Stomach (tissue), 19 donors: ENCODE measurements at places on chromosomes 13 and 19. TPM values are rescaled to one million over a fixed set of nuclear protein-coding genes. Genes with fewer than 3 reads are reported as not detected.

WDR62 gene
- total RNA-seq, result 15.2 TPM

- no peak for DNase-seq
Observed at GRCh38 chr19:1764729-1765128, 11.4 kb downstream of the ONECUT3 start.

- peak; percentile 88 for DNase-seq
Observed at GRCh38 chr13:77544355-77544754, 8.8 kb downstream of the SCEL start.

GRCh38 chr19:31166206-31166605 lies 183.0 kb downstream of the TSHZ3 start:
- no peak for DNase-seq

DNA sequence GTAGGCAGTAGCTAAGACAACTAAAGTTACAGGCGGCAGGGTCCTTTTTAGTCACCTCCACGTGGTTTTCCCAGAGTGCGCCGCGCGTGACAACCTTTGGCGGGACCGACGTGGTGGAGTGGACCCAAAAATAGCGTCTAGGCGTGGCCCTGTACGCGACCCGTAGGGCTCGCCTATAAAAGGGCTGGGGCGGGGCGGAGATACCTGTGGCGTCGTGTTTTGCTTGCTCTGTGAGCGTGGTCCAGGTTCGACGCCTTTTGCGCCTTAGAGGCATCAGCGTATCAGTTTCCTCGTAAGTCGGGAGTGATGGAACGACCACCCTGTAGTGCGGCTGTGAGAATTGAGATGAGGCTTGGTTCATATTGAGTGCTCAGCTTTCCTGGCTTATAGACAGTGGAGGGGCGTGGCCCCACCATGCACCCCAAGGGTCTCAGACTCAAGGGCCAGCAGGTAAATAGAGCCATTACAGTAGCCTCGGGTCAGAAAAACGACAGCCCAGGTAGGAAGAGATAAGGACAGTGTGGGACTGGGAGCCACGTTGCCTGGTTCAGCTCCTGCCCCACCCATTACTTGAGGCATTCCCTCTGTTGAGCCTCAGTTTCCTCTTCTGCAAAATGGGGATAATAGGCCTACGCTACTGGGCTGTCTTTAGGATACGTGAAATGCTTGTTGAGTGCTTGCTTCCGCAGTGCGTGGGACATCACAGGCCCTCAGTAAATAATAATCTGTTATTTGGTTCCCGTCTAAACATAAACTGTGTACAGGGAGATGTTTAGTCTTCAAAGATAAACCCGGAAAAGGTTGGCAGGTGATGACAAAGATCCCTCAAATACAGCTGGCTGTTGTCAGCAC lies 693 bp upstream of the TMED1 start:
- peak; percentile 82 for DNase-seq

GRCh38 chr13:109395014-109395413 lies 391.4 kb downstream of the IRS2 start:
- DNase-seq, result no peak

DNA sequence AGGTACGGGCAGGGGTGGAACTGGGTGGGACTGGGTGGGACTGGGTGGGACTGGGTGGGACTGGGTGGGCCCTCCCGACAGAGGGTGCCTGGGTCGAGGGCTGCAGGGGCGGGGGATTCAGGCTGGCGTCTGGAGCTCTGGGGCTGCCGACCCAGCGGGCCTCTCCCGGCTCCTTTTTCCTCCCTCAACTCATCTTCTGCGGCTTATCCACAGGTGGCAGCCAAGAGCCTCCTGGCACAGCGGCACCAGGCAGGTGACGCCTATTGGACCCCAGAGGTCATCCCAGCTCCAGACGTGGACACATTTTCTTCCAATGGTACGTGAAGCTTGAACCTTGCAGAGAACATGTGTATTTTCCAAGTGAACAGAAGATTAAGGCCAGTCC lies 533 bp downstream of the ZNF544 start:
- DNase-seq, result no peak

- peak; percentile 53 for DNase-seq
Observed at GRCh38 chr13:112940236-112940635, 28.8 kb upstream of the MCF2L start.

- DNase-seq, result no peak
Observed at GRCh38 chr13:24764276-24764630, 284 bp downstream of the RNF17 start.
